ENCODE measurements at places on chromosomes 1 and 21. TPM values are rescaled to one million over a fixed set of nuclear protein-coding genes. Genes with fewer than 3 reads are reported as not detected.

RGS8 gene
- polyA plus RNA-seq, result not detected

DNA sequence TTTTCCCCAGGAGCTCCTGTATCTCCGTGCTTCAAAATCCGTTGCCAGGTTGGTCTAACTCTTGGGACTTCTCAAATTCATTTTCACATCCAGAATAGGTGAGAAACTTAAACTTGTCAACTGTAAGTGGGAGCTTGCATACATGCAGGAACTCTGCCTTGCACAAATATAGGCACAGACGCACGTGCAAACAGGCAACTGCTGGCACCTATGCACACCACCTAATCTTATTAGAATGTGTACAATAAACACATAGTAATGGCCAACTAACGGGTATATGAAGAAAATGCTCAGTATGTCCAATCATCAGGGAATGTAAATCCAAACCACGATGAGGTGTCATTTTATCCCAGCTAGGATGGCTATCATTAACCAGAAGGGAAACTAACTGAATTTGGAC lies 22.6 kb upstream of the FCGR2A start:
- no peak for DNase-seq

DNA sequence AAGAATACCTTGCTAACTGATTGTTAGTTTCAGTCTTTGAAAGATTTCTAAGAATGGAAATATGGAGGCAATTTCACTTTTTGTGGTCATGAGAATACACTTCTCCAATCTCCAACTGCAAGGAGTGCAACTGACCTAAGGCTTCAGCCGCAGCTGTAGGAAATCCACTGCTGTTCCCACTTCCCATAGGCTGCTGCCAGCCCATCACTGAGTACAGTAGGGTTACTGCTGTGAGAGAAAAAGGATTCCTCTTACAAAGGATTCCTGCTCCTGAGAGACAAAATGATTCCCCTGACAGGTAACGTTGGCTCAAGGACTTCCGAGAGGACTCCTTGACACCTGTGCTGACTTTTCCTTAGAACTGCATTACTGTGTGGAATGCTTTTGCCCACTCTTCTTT lies 87.4 kb downstream of the ADGRL4 start:
- DNase-seq, result no peak

- no peak for DNase-seq
These were observed 663.6 kb upstream of the PLXNA2 start for GRCh38 chr1:208907790-208908189.

GRCh38 chr1:184033711-184034167 lies 3.8 kb downstream of the COLGALT2 start:
- no peak for DNase-seq

GRCh38 chr1:201501144-201501543 lies 5.8 kb downstream of the CSRP1 start:
- no peak for DNase-seq

GRCh38 chr1:228134591-228134990 lies 5.5 kb upstream of the GUK1 start:
- DNase-seq, result no peak

DNA sequence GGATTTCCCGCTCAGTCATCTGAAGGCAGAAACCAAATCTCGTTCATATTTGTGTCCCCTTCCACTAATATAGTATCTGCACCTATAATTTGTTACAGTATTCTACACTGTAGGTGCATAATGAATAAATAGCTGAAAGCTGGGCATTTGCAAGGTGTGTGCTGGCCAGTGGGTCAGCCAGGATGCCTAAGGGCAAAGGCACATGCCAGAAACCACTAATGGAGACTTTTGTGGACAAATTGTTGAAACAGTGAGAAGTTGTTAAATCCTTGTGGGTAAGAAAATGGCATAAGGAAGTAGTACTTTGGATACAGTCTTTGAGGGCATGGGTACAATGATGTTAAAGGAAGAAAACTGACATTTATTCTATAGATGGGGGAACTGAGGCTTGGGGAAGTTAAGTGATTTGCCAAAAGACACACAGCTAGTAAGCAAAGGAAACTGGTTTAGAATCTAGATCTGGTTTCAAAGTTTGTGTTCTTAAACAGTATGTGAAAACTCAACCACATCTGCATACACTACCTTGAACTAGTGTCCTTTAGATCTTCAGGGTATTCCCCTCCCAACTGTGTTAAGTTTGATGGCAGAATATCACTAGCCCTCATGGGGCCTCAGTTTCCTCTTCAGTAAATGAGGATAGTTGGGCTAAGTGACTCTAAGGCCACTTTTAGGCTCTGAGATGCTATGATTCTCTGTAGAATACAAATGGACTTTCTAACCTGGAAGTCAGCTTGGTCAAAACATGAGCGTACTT lies 26.5 kb upstream of the LRRC8C start:
- peak; percentile 59 for DNase-seq

DNA sequence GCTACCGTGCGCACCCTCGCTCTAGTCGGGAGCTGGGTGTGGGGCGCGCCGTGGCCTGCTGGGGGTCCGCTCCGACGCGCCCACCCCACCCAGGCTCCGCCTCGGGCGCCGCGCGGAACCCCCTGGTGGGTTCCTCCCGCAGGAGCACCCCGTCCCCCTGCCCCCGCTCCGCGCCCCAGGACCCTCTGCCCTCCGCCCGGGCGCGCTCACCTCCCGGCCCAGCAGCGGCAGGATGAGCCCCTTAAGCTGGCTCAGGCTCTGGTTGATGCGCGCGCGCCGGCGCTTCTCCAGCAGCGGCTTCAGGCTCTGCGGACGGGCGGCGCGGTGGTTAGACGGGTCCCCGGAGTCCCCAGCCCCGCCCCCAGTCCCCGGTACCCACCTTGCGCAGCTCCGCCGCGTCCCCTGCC lies 319 bp downstream of the HES2 start:
- DNase-seq, result no peak

TFF1 gene
- polyA plus RNA-seq, result not detected

DNA sequence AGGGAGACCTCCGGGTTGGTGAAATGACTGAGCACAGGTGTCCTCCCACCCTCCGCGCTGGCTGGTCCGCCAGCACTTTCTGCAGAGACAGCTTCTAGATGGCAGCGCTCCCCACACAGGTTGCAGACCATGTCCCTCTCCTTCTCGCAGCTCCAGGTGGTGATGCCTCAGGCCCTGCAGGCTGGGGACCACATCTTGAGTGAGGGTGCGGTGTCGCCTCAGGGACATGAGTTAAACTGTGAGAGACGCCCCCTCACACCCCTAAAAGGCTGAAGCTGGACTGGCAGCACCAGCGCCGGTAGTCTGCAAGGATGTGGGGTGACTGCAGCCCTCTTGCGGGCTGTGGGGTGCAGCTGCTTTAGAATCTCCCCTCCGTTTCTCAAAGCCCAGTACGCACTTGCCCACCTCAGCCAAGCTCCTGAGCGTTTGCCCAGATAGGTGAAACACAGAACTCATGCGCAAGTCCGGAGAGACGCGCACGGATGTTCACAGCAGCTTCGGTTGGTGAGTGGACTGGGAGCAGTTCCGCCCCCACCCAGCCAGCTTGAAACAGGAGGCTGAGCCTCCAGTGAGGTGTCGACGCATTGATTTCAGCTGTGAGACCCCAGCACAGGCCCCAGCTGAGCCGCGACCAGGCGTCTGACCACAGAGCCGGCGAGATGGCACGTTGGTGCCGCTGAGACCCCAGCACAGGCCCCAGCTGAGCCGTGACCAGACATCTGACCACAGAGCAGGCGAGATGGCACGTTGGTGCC lies 28.6 kb downstream of the COL6A1 start:
- no peak for DNase-seq

GRCh38 chr1:25197982-25198662 lies 34.2 kb downstream of the SYF2 start:
- DNase-seq, result peak; percentile 21

DNA sequence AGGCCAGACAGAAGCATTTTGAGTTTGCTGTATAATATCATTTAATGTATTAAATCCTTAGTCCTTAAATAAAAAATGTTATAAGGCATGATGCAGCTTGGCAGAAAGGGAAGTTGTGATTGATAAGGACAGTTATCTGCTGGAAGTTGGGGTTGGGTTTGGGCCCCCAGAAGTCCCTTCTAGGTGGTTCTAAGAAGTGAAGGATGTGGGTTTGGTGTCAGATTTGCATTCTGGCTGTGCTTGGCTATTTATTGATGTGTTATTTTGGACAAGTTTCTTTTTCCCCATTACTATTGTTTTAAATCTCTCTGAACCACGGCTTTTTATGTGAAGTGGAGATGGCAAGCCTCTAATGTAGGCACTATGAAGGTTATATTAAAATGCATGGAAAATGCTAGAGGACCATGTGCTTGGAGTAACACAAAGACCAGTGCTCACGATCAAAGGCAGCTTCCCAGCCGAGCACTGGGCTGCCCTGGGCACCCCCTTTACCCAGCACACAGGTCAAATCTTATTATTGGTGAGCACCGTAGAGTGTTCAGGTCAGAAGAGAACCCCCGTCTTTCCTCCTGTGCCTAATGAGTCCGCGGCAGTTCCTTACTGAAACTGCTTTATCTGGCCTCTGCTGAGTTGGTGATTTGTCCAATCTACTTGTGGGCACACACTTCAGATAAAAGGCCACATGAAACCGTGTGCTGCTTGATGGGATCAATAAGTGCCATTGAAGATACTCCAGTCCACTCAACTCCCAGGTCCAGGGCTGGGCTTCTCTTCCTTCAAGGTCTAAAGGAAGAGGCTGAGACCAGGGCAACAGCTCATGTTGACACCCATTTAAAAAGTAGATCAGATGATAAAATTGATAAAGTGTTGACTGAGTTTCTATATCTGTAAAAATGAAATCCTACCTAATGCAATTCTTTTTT lies 212.0 kb downstream of the PRDM2 start:
- DNase-seq, result no peak

DNA sequence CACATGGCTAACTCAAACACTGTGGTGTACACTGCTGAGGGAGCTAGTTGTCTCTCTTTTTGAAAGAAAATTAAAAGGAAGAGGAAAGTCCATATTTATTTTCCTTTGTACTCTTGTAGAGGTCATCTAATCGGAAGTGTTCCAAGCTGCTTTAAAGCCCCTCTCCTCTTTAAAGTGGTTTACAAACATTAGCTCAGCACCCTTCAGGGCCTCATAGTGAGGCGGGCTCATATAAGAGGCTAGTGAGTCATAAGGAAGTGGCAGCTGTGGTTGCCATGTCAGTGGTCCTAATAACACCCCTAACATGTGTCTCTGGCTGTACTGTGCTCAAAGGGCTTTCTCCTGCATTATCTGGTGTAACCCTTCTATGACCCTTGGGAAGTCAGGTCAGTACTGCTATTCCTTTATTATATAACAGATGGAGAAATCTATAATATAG lies 104.4 kb upstream of the SERBP1 start:
- DNase-seq, result no peak

GRCh38 chr1:153957744-153958110 lies 685 bp downstream of the CRTC2 start:
- DNase-seq, result peak; percentile 34

- DNase-seq, result no peak
These were observed 2.7 kb downstream of the PYGO2 start for GRCh38 chr1:154958681-154959425.

AMY1C gene
- not detected for polyA plus RNA-seq

DNA sequence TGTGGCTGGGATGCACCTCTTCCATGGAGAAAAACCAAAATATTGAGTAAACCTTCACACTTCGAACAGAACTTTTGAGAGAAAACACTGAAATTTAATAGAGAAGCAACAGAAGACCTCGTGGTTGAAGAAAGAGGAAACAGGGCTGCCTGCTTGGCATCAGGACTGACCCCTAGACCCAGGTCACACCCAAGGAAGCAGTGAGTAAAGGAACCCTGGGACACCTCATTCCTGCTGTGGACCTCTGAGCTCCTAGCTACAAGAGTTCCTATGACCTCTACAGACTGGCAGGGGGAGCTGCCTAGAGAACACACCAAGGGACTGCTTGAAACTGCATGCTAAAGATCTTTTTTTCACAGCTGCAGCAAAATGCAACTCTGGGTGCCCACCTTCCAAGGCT lies 67.8 kb downstream of the FASLG start:
- no peak for DNase-seq

PDZK1IP1 gene
- polyA plus RNA-seq, result not detected

All from naive thymus-derived CD4-positive, alpha-beta T cell (primary cell).